ENCODE measurements at places on chromosomes 3 and 15.

DNA sequence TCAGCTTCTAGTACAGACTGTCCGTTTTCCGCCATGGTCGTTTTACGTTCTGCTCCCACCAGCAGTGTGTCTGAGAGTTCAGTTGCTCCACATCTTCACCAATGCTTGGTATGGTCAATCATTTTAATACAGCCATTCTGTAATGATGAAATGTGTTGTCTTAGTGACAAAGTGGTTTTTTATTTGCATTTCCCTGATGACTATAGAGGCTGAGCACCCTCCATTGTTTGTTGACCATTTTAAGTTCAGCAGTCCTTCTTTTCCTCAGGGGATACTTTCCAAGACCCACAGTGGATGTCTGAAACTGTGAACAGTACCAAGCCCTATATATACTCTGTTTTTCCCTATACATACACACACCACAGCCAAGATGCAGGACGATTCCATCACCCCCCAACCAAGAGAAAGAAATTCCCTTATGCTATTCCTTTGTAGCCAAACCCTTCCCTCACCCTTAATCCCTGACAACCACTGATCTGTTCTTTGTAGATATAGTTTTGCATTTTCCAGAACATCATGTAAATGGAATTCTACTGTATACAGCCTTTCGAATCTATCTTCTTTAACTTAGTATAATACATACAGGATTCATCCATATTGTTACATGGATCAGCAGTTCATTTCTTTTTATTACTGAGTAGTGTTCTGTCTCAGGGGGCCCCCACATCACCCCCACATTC is 55.9 kb downstream of the C3orf20 start:
- DNase-seq = no peak

- DNase-seq = peak; percentile 33
Observed at GRCh38 chr3:123067689-123068600, 1.1 kb downstream of the PDIA5 start.

DNA sequence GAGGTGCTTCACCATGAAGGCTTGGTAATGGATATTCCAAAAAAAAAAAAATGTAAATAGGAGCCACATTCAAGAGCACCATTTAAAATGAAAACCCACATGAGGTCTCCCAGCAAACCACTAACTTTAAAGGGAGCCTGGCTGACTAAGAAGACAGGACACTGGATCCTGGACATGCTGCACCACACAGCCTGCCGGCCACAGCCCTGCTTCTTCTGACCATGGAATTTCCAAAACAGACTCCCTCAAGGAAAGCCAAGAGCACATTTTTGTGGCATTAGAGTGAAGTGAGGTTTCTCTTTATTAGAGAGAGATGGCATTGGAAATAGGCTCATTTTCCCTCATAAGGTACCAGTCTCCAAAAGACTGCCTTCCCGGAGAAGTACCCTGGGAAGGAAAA is 113.9 kb downstream of the RORA start:
- DNase-seq = no peak

GRCh38 chr3:8186213-8186612 is 315.4 kb upstream of the LMCD1 start:
- no peak for DNase-seq

- DNase-seq = no peak
Observed at GRCh38 chr3:31615071-31615875, 82.5 kb downstream of the STT3B start.

DNA sequence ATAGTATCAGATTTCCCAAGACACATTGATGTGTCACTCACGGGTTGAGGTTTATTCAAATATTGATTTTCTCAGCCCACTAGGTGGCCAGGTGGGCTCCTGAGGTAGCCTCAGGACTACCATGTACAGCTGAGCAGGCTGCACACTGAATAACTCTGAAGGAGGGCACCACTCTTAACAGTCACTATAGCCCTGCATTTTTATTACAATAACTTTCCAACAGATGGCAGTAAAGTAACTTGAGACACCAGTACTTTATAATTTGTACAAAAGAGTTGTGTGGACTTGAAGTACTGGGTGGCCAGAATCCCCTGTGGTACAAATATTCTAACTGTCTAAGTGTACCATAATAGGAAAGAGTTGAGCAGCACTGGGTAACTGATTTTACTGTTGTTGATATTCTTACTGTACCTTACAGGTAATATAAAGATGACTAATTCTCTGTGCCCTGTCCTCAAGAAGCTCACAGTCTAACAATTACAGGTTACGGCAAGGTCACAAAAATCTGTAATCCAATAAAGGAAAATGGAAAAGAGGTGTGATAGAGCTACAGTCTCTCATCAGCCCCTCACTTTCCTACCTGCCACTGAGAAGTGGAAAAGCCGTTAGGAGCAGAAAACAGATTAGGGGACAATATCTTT is 76.0 kb downstream of the ETFA start:
- DNase-seq = peak; percentile 16

GRCh38 chr15:27585041-27585640 is 514.0 kb downstream of the OCA2 start:
- no peak for DNase-seq

DNA sequence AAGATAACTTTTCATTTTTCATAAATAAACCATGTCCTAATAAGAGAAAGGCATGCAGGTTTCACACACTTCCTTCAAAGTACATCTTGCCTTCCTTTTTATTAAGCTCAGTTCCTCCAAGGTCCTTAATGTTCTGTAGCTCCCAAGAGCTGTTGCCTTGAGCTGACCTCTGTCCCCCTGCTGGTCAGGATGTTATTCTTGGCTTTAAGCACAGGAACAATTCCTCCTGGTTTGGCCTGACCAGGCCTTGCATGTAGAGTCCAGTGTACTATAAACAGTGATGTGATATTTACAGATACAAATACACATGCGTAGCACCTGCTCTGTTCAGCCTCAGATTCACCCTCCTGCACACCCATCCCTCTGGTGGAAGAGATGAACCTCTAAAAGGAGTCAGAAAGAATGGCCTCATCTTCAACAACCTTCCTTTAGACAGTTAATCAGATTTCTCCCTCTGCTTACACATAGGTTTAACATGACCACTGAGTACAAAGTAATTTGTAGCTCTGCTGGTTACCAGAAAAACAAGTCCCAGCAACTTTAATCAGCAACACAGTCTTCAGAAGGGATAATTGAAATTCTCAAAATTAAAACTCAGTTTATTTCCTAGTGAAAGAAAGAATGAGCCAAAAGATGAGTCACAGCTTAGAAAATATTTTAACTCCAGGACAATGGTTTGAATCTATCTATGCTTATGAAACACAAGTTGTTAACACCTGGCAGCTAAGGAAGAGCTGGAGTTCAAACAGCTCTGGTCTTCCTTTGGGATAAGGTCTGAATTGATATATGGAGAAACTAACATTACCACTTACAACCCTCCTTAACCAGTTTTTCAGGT is 46.5 kb downstream of the PTPN9 start:
- DNase-seq = no peak

GRCh38 chr3:4322635-4323034 is 19.5 kb downstream of the SETMAR start:
- DNase-seq = peak; percentile 75

DNA sequence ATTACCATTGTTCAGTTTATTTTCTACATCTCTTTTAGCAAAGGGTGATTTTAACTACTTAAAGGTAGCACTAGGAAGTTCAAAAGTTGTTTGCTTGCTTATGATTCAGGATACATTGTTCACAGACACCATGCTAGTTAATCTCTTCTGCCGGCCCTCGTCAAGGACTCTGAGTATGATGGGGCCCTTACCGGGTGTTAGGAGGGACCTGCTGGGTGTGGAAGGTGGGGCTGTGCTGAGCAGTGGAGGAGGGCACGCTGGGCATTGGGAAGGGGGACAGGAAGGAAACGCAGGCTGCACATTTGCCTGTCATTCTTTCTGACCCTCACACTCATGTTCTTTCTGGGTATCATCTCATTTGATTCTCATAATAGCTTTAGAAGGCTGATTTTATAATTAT is 65.1 kb upstream of the MYZAP start:
- no peak for DNase-seq

DNA sequence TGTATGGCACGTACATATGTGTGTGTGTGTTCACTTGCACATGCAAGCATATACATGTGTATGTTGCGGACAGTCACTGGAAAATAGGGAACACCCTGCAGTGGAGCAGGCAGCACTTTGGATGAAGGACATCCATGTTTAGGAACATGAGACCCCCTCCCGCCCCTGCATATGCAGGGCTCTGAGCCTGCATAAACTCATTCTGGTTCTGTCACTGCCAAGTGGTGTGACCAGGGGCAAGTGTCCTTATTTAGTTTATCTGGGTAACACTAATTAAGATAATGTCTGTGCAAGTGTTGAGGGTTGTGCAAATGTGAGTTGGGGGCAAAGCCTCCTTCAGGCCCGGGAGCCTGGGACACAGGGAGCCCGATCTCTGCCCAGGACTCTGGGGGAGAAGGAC is 105.7 kb downstream of the CORO2B start:
- DNase-seq = no peak

DNA sequence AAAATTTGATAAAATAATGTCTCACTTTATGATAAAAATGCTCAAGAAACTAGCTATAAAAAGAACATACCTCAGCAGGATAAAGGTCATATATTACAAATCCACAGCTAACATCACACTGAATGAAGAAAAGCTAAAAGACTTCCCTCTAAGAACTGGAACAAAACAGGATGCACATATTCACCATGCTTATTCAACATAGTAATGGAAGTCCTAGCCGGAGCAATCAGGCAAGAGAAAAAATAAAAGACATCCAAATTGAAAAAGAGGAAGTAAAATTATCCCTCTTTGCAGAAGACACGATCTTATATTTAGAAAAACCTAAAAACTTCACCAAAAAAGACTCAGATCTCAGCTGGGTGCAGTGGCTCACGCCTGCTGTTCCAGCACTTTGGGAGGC is 34.0 kb downstream of the SENP7 start:
- no peak for DNase-seq

GRCh38 chr3:191637611-191638010 is 176.6 kb downstream of the PYDC2 start:
- DNase-seq = no peak

- no peak for DNase-seq
Observed at GRCh38 chr15:73687351-73687750, 3.2 kb downstream of the CD276 start.

GRCh38 chr3:46508850-46509591 is 11.2 kb downstream of the RTP3 start:
- DNase-seq = no peak

DNA sequence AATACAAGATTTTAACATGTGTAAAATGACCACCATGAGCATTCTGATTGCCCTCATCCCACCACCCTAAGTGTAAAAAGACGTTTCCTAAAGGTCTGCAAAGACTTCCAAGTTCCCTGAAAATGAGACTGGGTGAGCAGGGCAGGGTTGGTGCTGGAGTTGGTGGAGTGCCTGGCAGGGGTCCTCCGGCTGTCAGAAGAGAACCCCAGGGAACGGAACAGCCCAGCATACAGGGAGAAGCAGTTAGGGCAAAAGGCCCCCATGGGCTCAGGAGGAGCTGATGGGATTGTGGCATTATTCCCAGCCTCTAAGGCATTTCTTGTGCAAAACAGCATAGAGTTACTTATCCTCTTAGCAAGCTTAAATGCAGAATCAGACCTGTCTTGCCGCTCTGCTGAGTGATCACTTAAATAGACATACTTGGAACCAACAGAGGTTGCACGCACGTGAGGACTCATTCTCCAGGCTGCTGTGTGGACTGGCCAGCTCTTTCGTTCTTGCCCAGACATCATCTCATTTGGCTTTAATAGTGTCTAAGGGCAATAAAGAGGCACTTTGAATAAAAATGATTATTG is 36.0 kb downstream of the XYLB start:
- no peak for DNase-seq

DNA sequence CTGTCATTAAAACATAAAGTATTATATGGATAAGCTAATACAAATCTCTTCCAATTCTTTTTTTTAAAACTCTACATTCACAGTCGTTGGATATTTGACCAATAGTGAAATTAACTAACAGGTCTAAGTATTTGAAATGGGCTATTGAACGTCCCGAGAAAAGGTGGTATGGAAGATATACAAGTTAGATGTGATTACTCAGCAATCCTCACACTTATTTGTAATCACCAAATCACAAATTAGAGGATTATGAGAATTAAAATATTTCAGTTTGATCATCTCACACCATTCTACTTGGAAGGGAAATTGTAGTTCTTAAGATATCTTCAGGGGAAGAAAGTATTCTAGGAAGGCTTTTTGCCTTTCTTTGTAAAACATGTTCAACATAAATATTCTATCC is 60.5 kb downstream of the GAP43 start:
- no peak for DNase-seq

- no peak for DNase-seq
Observed at GRCh38 chr15:45458746-45459403, 63.7 kb downstream of the SLC30A4 start.

DNA sequence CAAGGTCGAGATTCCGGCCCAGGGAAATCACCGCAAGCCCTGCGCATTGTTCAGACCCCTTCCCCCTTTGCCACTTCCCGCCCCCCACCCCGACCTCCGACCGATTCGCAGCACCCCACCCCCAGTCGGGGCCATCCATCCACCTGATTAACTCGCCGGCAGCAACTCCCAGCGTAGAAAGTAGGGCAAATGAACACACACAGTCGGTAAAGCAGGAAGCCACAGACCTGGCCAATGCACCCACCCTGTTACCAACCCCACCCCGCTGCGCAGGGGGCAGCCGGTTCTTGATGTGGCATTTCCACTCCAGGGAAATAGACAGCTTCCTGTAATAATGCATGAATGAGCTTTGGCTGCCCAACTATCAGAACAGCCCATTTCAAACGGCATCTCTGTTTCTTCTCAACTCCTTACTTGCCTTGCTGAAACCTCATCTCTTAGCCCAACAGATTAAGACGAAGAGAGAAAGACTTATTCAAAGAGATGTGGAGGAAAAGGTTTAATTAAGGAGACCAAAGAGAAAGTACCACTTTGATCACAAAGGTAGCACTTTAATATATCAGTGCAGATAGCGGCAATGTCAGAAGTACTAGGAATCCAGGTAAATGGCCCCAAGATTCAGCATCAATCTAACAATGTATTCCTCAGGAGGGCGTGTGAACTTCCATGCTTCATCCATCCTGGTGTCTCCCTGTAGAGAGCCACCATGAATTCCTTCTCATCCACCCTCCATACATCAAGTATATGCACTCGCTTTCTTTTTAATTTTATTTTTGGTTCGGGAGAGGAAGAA is 1.9 kb downstream of the TNIK start:
- no peak for DNase-seq

DNA sequence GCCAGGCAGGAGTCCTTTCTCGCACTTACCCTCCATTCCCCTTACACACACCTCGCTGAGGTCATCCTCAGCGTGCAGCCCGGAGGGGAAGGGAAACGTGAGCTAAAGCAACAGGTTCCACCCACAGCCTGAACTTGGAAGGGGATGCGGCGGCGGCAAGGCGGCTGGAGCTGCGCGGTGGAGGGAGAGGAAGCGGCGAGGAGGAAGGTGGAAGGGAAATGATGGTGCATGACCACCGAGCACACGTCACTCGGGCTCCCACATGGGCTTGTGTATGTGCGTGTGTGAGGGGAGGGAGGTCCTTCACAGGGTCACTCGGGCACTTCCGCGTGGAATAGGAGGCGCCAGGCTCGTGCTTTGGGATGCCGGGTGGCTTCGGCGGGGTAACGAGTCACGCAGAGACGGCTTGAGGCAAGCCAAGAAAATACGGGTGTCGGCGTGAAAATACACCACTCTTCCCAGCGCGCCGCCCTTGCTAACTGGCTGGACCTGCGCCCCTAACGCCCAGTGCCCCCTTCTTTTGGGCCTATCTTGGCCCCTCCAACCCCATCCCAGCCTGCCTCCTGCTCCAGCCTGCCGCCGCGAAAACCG is 225.5 kb upstream of the IL12A start:
- DNase-seq = no peak

- DNase-seq = no peak
Observed at GRCh38 chr3:33096093-33096868, 665 bp downstream of the GLB1 start.

Data from NCI-H446 treated with DMSO at 0.1 percent for 48 hours (cell line).